COLO829 (cell line): ENCODE measurements at places on chromosomes 5 and 9.
A peak's percentile ranks its signal among the peaks of the same experiment; 100 is the strongest.

DNA sequence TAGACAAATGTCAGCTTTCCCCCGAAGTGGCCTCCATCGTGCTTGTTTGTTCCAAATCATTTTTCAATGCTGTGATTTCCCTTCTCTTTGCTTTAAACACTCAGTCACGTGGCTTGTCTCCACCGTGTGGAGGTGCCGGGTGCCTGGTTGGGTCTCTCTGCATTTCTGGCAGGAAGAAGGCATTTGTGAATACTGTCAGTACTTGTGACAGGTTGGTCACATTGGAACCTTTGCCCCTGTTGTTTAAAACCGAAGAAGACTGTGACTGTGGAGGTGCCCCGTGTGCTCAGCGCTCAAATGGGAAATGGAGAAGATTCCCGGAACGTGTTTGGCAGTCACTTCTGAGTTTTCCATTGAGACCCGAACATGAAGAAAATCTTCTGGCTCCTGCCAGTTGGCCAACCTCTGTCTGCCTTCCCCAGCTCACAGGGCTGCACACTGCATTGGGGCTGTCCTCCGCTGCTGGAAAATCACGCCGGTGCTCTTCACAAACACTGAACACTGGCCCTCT, 74.6 kb downstream of the LMNB1 start:
- no peak for DNase-seq

- DNase-seq, result no peak
Measured at GRCh38 chr9:137793196-137793841, 84.3 kb upstream of the CACNA1B start.

- no peak for DNase-seq
Measured at GRCh38 chr5:97100476-97100875, 41.9 kb downstream of the LIX1 start.

GRCh38 chr9:73173557-73174329, 22.1 kb downstream of the ANXA1 start:
- no peak for DNase-seq

DNA sequence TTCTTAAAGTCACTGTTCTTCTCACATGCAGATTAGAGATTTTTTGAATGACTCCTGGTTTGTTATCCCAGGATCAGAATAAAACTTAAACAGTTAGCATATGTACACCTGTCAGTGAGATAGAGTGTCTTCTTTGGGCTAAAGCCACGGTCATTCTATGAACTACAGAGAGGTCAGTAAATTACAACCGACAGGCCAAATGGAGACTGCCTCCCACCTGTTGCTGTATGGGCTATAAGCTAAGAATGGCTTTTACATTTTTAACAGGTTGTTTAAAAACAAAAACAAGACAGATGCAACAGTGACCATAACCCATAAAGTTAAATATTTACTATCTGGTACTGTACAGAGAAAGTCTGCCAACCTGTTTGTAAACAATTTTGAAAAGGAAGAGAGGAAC, 125.7 kb downstream of the ELAVL2 start:
- no peak for DNase-seq

DNA sequence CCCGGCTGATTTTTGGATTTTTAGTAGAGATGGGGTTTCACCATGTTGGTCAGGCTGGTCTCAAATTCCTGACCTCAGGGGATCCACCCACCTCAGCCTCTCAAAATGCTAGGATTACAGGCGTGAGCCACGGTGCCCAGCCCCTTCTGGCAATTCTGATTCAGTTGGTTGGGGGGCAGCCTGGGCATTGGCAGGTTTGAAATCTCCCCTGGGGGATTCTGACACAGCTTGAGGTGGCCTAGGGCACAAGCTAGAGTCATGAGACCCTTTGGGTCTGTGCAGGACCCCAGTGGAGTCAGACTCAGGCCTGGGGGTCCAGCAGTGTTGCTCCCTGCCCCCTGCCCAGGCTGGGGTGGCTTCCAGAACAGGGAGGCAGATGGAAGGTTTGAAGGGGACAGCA, 239.8 kb downstream of the PBX3 start:
- DNase-seq, result no peak

DNA sequence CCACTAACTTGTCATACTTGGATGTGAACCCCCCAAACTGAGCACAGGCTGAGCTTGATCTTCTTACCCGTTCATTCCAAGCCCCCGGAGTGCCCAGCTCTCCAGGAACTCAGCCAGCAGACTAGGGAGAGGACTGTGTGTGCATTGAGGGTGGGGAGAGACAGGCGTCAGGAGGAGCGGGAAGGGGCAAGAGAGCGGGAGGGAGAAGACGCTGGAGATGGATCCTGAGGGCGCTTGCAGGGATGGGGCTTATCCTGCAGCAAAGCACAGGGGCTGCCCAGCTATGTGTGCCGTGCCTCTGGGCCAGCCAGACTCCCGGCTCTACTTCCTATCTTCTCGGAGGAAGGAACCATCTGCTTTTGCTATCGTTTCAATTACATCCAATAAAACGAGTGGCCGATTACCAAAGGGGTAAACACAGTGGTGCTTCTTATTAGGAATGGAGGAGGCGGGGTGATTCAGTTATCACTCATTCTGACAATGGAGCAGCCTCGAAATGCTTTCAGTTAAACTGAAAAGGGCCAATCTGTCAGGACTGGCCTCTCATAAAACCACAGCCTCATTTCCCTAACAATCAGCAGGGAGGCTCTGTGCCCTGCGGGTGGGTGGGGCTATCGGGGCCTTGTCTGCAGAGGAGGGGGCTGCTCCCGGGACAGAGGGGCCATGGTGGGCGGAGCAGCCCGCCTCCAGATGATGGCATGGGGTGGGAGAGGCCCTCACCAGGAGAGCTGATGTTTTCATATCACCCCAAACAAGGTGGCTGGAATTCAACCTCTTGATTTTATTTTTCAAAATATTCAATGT, 168.2 kb downstream of the DAB2IP start:
- DNase-seq, result peak; percentile 68

GRCh38 chr5:135161221-135161620, 127.2 kb upstream of the PITX1 start:
- DNase-seq, result no peak

GRCh38 chr5:135085133-135085935, 51.3 kb upstream of the PITX1 start:
- no peak for DNase-seq

DNA sequence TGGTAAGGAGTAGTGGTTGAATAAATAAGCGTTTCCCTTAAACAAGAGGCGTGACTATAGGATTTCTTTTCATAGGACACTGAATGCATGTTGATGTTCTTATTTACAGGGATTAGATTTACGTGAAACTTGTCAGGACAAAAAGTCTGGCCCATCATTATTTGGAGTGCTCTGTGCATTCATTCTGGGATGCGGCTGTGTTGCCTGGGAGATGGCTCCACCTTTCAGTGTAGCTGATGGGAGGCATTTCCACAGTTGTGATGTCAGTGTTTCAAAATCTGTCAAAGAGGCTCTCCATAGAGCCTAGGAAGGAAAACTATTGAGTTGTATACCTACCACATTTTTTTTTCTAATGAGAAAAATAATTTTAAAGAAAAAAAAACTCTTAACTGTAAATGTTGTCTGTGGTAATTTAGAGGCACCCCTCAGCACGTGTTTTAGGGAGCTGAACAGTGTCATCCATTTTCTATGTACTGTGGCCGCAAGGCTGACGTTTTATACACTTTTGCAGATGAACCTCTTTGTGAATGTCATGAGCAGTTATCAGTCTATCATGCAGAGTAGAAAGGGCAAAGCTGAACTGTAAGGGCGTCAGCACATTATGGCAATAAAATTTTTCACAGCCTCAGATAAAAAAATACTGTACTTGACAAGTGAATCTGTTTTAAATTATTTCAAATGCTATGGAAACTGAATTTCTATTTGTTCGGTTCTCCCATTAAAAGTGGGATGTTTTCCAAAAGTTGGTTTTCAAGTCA, 202.7 kb downstream of the PBX3 start:
- no peak for DNase-seq

GRCh38 chr5:84301535-84301934, 83.1 kb downstream of the EDIL3 start:
- DNase-seq, result no peak

GRCh38 chr9:91905991-91906469, 44.0 kb downstream of the ROR2 start:
- DNase-seq, result no peak

GRCh38 chr9:87798261-87798833, 72.4 kb downstream of the CTSL start:
- no peak for DNase-seq

- DNase-seq, result no peak
Measured at GRCh38 chr9:131024978-131025868, 16.2 kb downstream of the LAMC3 start.

- no peak for DNase-seq
Measured at GRCh38 chr5:6181147-6181729, 197.1 kb downstream of the MED10 start.

- no peak for DNase-seq
Measured at GRCh38 chr5:143678148-143678905, 133.6 kb upstream of the HMHB1 start.

DNA sequence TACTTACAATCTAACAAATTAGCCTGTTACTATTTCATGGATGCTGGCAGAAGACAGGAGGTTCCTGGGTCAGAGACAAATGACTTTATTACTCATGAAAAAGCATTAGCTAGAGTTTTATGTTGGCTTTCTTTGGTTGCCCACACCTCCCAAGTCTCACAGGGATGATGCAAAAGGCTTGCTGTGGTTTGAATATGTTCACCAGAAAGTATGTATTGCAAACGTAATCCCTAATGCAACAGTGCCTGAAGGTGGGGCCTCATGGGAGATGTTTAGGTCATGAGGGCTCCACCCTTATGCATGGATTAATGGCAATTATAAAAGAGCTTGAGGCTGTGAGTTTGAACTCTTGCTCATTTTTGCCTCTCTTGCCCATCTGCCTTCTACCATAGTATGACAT, 28.5 kb downstream of the DPYSL3 start:
- DNase-seq, result no peak

DNA sequence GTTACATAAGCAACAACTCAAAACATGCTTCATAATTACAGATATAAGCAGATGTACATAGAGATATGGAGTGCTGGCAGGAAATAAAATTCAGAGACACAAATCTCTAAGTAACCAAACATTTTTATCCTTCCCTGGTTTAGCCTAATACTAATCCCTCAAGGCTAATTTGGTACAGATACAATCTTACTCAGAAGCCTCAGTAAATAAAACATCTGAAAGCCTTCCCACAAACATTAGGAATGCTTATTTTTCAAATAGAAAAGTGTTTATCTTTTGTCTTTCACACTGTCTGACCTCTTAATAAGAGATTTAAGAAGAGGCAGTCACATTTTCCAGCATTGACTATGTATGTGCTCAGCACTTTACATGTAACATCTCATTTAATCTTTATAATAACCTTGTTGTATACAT, 399.4 kb downstream of the ARRDC3 start:
- DNase-seq, result no peak

GRCh38 chr5:141039517-141039916, 11.7 kb upstream of the PCDHB1 start:
- DNase-seq, result no peak

DNA sequence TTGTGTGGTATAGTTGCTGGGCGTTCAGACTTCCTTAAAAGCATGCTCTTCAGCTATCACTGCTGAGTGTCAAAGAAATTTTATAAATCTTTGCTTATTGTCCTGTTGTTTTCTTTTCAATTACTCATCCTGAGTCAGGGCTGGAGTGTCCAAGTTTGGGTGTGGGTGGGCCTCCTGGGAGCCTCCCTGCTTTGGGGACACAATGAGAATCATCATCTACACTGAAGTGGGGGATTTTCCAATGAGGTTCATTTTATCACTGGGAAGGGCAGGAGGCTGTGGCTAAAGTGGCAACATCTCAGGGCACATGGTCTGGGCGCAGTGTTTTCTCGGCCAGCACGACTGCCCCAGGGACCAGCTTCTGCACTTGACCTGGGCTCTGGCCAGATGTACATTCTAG, 19.5 kb downstream of the GFPT2 start:
- DNase-seq, result peak; percentile 48

DNA sequence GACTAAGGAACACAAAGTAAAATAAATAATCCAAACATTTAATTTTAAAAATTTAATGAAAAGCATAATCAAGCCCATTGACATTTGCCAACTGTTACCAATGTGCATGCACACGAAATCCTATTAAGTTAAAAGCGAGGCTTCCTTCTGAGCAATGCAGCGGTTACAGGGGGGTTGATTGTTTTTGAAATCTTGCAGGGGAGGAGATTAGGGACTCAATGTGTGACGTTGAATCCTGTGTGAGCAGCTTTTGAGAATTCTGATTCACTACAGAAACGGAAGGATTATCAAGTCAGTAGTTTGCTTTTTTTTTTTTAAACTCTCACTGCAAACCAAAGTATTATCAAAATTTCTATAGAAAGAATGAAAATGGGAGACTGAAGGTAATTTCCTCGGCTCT, 109.5 kb downstream of the PRKACG start:
- DNase-seq, result no peak

DNA sequence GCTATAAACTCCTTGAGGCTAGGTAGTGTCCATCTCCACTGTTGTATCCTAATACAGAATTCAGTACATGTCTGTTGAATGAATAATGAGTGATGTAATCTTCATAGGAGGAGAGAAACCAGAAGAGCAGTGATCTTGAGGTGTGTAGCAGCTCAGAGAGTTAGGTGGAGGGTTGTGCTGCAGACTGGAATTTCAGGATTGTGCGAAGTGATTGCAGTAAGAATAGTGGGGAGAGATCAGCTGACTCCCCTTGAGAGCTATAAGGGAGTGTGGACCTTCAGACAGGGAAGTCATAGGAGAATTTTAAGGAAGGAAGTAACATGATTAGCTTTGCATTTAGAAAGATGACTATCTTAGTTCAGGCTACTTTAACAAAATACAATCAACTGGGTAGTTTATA, 4.4 kb downstream of the SNX24 start:
- no peak for DNase-seq

DNA sequence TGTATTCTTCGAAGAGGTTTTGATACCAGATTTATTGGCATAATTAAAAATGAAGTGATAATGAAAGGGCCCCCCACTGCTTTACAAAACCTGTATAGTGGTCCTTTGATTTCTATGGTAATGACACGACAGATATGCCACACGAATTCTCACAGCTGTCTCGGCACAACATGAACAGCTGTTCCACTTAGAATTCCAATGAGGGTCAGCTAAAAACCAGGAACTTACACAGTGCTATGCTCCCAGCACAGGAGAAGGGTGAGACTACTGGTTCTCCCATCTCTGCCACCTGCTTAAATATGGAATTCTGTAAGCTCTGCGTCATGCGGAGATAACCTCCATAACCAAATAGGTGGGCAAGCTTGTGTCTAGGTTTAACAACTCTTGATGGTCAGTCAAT, 183.0 kb upstream of the EFNA5 start:
- DNase-seq, result no peak

DNA sequence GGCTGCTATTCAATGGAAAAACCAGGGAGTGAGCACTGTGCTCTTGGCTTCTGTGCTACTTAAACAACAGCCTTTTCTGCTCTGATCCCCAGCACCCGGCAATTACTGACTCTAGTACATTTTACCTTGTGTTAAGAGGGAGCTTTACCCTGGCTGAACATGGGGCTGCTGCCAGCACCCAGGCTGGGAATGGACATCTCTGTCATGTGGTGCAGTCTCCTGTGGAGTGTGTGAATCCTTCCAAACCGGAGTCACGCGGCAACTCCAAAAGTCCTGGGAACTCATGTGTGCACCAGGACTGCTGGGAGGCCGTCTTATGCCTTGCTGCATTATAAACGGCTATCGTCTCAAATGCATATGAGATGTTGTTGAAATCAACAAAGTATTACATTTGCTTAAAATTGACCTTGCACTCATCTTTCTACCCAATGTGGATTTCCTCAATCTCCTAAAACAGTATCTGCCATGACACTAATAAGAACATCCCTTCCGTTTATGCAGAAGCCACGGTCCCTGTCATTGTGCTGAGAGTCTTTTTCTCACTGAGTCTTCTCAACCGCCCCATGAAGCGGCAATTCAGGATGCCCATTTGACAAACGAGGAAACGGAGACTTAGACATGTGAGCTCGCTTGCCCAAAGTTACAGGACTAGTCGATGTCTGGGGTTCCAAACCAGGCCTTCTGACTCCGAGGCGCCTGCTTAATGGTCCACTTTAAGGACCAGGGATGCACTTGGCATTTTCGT, 884 bp upstream of the GSN start:
- no peak for DNase-seq
